ENCODE measurements at places on chromosomes 1 and 21.

GRCh38 chr1:201456499-201457309 is 12.3 kb downstream of the PHLDA3 start:
- DNase-seq = peak; percentile 92

DNA sequence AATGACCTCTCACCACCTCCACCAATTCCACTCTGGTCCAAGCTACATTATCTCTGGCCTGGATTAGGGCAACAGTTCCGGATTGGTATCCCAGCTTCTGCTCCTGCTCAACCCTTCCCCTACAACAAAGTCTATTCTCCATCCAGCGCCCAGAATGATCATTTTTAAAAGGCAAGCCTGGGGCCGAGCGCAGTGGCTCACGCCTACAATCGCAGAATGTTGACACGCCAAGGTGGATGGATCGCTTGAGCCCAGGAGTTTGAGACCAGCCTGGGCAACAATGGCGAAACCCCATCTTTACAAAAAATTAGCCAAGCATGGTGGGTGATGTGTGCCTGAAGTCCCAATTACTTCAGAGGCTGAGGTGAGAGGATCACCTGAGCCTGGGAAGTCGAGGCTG is 2.2 kb downstream of the LYST start:
- DNase-seq = no peak

DNA sequence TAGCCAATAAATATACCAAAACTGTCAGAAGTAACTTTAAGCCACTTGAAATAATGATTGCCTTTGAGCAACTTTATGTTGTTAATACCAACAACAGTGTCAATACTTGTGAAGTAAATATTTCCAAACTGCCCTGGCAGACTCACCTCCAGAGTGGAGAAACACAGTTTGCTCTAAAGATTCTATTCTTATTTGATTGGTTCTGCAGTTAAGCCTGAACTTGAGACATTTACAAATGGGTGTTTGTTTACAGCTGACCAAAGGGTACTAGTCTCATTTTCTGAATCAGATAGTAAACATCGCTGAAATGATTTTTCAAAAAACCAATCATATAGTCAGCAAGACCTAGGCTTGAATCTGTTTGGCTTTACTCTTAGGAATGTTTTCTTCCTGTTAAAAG is 1.3 kb upstream of the MYOC start:
- DNase-seq = no peak

GRCh38 chr21:28602546-28602945 is 390.1 kb downstream of the LTN1 start:
- DNase-seq = no peak

GRCh38 chr1:198970916-198971315 is 332.1 kb downstream of the PTPRC start:
- peak; percentile 84 for DNase-seq

- no peak for DNase-seq
Observed at GRCh38 chr1:15835205-15835740, 12.2 kb upstream of the SPEN start.

- DNase-seq = no peak
Observed at GRCh38 chr1:65688848-65689247, 103.8 kb upstream of the PDE4B start.

DNA sequence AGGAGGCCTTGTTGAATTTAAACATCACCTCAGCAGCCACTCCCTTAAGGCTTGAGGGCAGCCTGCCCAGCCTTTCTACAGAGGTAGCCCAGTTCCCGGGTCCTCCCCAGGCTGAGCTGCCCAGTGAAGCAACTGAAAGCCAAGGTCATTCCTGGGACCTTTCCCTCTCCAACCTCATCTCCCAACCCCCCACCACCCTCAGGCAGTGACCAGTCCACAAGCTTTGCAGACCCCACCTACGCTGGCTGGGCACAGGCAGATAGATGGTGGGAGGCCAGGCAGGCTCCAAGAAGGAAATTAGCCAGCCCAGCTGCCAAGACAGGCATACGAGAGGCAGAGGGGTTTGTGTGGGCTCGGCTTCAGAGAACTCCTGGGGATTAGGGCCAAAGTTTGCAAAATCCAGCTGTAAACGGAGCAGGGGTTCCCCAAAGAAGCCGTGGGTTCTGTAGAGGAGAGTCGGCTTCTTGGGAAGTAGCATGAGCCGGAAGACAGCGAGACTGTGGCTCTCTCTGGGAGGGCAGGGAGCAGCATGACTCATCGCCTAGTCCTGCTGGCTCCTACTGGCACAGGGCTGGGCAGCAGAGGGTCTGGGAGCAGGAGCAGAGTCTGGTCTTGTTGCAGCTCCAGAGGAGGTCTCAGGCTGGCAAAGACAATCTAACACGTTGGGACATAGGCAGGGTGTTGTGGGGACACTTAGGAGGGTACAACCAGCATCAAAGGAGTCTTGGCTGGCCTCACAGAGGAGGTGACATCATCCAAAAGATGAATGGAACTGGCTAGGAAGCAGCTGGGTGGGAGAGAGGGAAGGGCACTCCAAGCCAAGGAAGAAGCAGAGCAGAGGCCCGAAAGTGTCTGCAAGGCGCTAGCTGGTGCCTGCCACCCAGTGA is 2.8 kb upstream of the ZC3H12A start:
- DNase-seq = no peak

- no peak for DNase-seq
Observed at GRCh38 chr1:180912801-180913565, at the start of gene KIAA1614. KIAA1614 (plus strand) TSS chr1:180912897; CDS start chr1:180913244, 347 bp downstream.

DNA sequence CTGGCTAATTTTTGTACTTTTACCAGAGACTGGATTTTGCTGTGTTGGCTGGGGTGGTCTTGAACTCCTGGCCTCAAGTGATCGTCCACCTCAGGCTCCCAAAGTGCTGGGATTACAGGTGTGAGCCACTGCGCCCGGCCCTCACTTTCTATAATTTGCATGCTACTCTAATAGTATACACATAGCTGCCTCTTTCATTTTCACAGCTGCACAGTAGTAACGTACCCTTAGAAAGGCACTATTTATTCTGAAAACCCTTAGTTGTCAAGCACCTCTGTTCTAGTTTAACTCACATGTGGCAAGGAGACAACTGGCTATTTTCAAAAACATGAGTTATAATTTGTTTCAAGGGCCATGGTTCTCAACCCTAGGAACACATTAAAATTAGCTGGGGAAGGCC is 17.2 kb downstream of the TPM3 start:
- DNase-seq = no peak

- no peak for DNase-seq
Observed at GRCh38 chr1:246450611-246451251, 56.3 kb downstream of the SMYD3 start.

GRCh38 chr1:18182398-18183160 is 75.0 kb downstream of the IGSF21 start:
- DNase-seq = no peak

- DNase-seq = no peak
Observed at GRCh38 chr1:150999051-150999674, 7.5 kb downstream of the MINDY1 start.

GRCh38 chr1:118944546-118944945 is 43.6 kb downstream of the TBX15 start:
- DNase-seq = no peak

DNA sequence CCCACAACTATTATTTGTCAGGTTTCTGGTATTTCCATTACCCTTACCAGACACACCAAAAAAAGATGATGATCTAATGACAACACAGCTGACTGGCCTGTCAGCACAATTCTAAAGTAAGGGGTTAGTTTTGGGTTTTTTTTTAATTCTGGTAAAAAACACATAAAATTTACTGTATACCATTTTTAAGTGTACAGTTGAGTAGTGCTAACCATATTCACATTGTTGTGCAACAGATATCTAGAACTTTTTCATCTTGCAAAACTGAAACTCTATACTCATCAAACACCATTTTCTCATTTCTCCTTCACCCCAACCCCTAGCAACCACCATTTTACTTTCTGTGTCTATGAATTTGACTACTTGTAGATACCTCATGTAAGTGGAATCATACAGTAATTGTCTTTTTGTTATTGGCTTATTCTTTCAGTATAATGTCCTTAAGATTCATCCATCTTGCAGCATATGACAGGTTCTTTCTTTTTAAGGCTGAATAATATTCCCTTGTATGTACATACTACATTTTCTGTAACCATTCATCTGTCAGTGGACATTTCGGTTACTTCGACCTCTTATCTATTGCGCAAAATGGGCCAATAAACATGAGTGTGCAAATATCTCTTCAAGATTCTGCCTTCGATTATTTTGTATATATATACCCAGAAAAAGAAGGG is 29.8 kb downstream of the ARNT start:
- DNase-seq = no peak

GRCh38 chr1:208525417-208525816 is 281.2 kb upstream of the PLXNA2 start:
- DNase-seq = no peak

DNA sequence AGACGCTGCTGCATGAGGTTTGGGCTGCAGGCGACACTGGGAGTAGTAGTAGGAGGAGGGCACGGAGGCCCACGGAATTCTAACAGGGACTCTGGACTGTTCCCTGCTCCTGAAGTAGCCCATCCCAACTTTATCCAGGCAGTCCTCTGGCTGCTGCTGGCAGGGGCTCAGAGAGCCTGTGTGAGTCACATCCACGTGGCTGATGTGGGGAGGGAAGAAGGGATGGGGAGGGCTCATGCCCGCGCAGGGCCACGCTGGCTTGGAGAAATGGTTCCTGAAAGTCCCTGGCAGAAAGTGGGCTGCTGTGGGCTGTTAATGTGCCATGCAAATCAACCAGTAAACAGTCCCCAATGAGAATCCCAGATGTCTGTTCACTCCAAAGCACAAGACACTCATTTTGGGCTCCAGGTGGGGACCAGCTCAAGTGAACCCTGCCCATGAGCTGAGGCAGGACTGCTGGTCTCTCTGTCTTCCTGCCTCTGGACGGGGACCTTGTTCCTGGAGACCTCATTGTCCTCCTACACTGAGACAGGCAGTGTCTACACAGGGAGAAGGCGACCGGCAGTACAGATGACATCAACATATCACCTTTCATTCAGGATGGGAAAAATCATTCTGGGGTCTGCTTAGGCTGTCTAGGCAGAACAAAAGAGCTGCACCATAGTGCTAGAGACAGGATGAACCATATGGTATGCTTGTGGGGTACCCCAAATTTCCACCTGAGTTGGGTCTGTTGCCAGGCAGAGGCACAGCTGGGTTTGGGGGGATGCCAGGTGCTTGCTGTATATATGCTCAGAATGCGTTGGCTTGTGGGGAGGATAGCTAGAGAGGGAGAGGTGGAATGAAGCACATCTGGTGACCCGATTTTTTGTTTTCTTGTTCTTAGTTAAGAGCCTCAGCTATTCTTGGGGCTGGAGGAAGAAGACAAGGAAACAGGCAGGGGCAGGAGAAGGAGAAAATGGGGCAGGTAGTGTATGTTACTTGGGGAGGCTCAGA is 57.9 kb upstream of the FMOD start:
- DNase-seq = no peak

GRCh38 chr21:34936371-34936789 is 112.7 kb downstream of the RUNX1 start:
- no peak for DNase-seq

- DNase-seq = no peak
Observed at GRCh38 chr1:188140958-188141357, 1312.2 kb downstream of the PLA2G4A start.

GRCh38 chr21:45558044-45558721 is 15.9 kb upstream of the SLC19A1 start:
- DNase-seq = no peak

DNA sequence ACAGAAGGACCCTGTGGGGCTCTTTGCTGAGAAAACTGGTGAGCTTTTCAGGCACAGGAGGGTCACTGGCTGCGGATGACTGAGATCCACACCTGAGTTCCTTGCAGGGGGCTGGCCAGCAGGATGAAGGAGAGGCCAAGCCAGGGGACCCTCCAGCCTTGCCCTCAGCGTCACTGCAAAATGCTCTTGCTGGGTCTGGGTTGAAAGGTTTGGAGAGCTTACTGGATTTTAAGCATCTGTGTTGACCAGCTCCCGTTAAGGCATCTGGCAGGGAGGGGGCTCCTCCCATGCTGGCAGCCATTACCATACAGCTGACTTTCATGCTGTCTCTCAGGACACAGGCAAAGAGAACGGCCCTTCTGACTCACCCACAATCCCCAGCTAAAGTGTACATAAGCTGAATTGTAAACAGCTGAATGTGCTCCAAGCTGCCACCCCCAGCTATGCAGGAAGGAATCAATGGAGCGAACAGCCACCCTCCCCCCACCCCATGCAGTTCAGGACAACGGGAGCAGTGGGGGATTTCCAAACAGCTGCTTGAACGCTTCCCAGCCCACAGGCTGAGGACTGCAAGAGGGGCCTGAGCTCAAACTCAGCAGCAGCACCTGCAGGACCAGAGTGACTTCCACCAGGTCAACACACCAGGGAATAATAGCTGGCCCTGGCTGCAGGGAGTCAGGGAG is 21.3 kb upstream of the A3GALT2 start:
- no peak for DNase-seq

GRCh38 chr21:26748066-26748465 is 97.1 kb downstream of the ADAMTS1 start:
- no peak for DNase-seq

GRCh38 chr1:95371666-95372282 is 137.8 kb downstream of the RWDD3 start:
- no peak for DNase-seq

DNA sequence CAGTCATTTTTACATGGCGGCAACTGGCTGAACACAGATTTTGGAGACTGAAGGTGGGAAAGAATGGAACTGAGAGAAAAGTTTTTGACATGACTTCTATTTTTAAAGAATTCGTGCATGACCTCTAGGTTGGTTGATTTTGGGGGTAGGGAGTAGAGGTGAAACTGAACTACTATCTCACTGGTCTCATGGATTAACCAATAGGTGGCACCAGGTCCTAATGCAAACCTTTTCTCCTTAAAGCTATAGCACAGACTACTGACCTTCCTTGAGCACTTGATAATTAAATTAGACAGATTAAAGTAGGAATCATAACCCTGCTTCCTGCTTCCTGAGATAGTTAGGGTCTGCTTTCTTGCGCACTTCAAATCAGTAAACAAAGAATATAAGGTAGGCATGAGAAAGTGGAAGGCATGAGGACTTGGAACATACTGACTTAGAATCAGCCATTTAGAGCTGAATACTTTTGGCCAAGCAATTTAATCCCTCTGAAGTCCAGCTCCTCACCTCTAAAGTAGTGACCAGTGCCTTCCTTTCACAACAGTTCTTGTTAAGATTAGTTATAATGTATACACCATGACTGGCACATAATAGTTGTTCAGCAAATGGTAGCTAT is 206.0 kb downstream of the CENPF start:
- no peak for DNase-seq

DNA sequence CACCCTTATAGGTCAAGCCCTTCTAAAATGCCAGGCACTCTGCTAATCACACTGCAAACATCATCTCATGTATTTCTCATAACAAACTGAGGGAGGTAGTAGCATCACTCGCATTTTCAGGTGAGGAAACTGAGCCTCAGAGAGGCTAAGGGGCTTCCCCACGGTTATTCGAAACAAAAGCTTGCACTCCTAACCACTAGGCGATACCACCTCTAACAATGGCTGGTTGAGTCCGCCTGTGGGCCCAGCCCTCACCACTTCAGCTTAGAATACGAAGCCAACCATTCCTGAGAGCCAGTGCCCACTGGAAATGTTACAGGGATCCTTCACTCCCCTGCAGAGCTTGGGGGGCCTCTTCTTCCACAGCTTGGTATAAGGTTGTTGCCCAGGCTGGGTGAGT is 65.3 kb upstream of the TENT5C start:
- no peak for DNase-seq

GRCh38 chr1:194952171-194952570 is 1656.1 kb downstream of the KCNT2 start:
- DNase-seq = no peak

Data from SIG-M5 (cell line).